Breast epithelium (tissue), 4 donors: ENCODE measurements at places on chromosomes 1 and 21. TPM values are rescaled to one million over a fixed set of nuclear protein-coding genes. Genes with fewer than 3 reads are reported as not detected.
A peak's percentile ranks its signal among the peaks of the same experiment; 100 is the strongest.

The AKR7A2 gene
- 65.9 TPM for total RNA-seq

The TRIM17 gene
- total RNA-seq = not detected

The AMY1A gene
- not detected for total RNA-seq

DNA sequence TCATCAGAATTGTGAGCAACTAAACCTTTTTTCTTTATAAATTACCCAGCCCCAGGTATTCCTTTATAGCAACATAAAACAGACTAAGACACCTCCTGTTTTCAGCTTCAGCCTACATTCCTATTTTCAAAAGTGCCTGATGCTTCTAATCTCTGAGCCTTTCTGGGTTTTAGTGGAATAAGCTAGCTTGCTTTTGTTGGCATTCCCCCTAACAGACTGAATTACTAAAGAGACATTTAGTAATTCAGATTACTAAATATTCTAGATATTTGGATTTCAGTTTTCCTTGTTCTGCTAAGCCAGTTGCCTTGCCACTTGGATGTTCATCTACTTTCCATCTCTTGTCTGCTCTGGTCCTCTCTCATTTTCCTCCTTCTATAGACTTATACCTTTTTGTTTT, 10.5 kb upstream of the GNG12 start:
- no peak overlapping the region for H3K27ac ChIP-seq
- no peaks in the 10 kb centered on the region for H3K36me3 ChIP-seq
- no peak overlapping the region for H3K4me3 ChIP-seq
- DNase-seq = no peak
- no peaks in the 10 kb centered on the region for H3K4me1 ChIP-seq

DNA sequence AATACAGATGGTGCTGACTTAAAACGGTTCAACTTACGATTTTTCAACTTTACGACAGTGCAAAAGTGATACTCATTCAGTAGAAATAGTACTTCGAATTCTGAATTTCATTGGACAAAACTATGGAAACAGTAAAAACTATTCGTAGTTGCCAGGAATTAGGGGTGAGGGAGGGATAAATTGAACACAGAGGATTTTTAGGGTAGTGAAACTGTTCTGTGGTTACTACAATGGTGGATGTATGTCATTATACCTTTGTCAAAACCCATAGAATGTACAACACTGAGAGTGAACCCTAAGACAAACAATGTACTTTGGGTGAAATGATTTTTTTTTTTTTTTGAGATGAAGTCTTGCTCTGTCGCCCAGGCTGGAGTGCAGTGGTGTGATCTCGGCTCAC, 7.5 kb downstream of the DDR2 start:
- no peaks in the 10 kb centered on the region for H3K36me3 ChIP-seq
- no peak for DNase-seq
- H3K4me3 ChIP-seq = no peak overlapping the region
- H3K4me1 ChIP-seq = no peaks in the 10 kb centered on the region
- H3K27ac ChIP-seq = no peak overlapping the region
- H3K27me3 ChIP-seq = no peaks in the 10 kb centered on the region

The GBP1 gene
- 8.0 TPM for total RNA-seq

The KCNJ10 gene
- 0.15 TPM for total RNA-seq

DNA sequence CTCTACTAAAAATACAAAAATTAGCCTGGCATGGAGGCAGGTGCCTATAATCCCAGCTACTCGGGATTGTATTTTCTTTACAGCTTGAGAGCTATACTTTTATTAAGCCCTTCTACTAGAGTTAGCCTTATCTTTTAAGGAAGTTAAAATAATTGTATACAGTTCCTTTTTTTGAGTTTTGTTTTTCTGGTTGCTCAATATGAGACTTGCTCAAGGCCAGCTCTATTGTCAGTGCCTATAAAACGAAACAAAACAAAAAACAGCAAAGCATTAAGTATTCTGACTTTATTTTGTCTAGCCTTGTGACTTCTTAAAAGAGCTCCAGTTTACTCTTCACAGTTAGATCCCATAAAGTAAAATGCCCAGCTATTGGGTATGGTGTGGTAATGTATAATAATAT, 17.2 kb downstream of the PKN2 start:
- H3K4me3 ChIP-seq = no peak overlapping the region
- no peaks in the 10 kb centered on the region for H3K4me1 ChIP-seq
- H3K36me3 ChIP-seq = no peaks in the 10 kb centered on the region
- no peaks in the 10 kb centered on the region for H3K27me3 ChIP-seq
- H3K27ac ChIP-seq = no peak overlapping the region

DNA sequence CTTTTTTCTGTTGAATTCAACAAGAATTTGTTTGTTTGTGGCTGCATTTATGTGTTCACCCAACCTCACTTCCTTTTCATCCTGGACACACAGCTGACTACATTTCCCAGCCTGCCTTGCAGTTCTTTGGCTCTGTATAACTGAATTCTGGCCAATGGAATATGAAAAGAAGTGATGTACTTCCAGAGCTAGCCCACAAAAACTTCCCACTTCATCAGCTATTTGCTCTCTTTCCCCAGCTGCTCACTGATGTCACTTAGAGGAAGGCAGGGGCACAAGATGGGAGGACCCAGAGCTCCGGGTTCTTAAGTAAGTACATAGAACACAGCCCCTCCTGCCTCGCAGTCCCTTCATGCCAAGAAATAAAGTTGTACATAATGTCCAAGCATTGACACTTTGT, 235.0 kb upstream of the FGGY start:
- DNase-seq = no peak
- peak overlapping the region; percentile 10 for H3K4me3 ChIP-seq
- H3K4me1 ChIP-seq = peaks cover 7% of the 10 kb centered on the region
- H3K27ac ChIP-seq = peak overlapping the region; percentile 77
- H3K27me3 ChIP-seq = no peaks in the 10 kb centered on the region

DNA sequence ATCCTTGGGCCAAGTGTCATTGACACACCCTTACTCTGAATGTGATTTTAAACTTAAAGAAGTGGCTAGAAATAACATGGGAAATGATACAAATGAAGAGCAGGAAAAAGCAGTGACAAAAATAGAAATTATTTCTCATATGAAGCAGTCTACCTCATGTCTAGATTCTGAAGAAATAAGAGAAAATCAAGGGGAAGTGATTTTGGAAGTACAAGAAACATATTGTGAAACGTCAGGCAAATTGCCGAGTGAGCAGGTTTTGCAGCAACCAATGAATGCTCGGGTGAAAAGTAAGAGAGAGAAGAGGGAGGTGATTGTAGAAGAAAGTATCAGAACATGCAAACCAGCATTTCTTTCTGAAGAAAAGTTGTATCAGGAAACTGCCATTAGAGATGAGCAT, 130.7 kb downstream of the MACF1 start:
- H3K27ac ChIP-seq = no peak overlapping the region
- H3K27me3 ChIP-seq = no peaks in the 10 kb centered on the region
- no peaks in the 10 kb centered on the region for H3K4me1 ChIP-seq
- no peak for DNase-seq
- H3K4me3 ChIP-seq = no peak overlapping the region
- H3K36me3 ChIP-seq = peaks cover 6% of the 10 kb centered on the region

The PRKAA2 gene
- total RNA-seq = 11.8 TPM

The ITLN1 gene
- total RNA-seq = 0.96 TPM

DNA sequence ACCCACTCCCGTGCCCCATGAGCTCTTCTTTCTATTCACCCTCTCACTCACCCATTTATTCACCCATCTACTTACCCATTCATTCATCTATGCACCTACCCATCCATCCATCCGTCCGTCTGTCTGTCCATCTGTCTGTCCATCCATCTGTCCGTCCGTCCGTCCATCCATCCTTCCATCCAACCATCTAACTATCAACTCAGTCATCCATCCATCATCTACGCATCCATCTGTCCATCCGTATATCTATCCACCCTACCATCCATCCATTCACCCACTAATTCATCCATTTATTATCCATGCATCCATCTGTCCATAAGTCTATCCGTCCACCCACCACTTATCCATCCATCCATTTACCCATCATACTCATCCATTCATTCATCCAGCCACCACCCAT, 10.8 kb upstream of the CSF3R start:
- H3K36me3 ChIP-seq = no peaks in the 10 kb centered on the region
- no peak for DNase-seq
- no peaks in the 10 kb centered on the region for H3K27me3 ChIP-seq
- no peak overlapping the region for H3K4me3 ChIP-seq
- no peaks in the 10 kb centered on the region for H3K4me1 ChIP-seq

The CDA gene
- 0.98 TPM for total RNA-seq

DNA sequence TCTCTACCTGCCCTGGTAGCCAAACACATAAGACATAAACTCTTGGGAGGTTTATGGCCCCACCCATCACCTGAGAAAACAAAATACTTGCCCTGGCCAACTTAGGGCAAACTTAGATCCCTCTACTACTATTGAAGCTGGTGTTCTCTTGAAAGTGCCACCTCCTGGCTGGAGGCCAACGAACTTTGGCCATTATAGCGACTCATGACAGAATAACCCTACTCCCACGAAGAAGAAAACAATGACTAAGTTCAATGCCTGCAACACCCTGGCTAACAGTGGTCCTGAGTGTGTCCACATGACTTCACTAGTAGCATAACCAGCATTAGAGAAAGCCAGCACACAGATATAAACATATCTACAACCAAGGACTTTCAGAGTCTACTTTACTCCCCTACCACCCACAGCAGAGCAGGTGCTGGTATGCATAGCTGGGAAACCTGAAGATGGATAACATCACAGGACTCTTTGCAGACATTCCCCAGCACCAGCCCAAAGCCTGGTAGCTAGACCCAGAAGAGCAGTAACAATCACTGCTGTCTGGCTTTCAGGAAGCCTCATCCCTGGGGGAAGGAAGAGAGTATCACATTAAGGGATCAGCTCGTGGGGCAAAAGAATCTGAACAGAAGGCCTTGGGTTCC, 81.0 kb downstream of the SLC30A10 start:
- no peak overlapping the region for H3K4me3 ChIP-seq
- no peak overlapping the region for H3K27ac ChIP-seq
- H3K4me1 ChIP-seq = no peaks in the 10 kb centered on the region
- no peaks in the 10 kb centered on the region for H3K27me3 ChIP-seq

DNA sequence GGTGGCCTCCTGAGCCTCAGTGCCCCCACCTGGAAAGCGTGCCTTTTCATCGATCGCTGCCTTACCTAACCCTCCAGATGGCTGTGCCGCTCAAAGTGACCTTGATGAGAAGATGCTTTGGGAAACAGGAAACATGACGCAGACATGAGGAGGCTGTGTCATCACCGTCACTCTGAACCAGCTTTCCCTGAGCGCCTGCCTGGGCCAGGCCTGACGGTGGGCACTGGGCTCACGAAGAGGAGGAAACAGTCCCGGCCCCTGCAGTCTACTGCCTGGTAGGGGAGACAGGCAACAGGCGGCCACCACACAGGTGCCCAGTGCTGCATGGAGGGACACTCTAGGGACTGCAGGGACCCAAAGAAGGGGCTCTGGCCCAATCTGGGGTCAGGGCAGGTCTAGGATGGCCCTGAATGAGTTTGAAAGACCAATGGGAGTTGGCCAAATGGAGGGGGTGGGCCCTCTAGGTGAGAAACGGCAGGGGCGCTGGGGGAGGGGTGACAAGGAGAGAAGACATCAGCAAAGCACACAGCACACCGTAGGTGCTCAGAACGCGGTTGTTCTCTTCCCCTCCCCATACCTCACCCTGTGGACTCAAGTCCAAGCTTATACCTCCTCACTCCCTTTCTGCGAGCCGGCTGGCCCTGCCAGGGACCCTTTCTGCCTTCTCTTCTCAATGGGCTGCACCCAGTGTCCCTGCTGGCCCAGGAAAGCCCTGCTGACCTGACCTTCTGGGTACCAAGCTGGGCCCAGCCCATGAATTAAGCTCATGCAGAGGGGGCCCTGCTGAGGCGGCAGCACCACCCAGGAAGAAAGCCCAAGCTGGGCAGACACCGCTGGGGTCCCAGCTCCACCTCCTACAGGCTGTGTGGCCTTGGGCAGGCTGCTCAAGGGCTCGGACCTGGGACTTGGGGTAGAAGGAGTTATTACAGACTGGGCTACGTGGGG, 44.9 kb downstream of the GLIS1 start:
- no peak overlapping the region for H3K27ac ChIP-seq
- H3K36me3 ChIP-seq = no peaks in the 10 kb centered on the region
- H3K4me1 ChIP-seq = no peaks in the 10 kb centered on the region
- no peak for DNase-seq
- H3K4me3 ChIP-seq = no peak overlapping the region
- H3K27me3 ChIP-seq = no peaks in the 10 kb centered on the region

GRCh38 chr1:33072707-33073106, 8.2 kb upstream of the AZIN2 start:
- H3K27me3 ChIP-seq = no peaks in the 10 kb centered on the region
- H3K4me3 ChIP-seq = no peak overlapping the region
- no peak overlapping the region for H3K27ac ChIP-seq
- DNase-seq = no peak

- H3K27me3 ChIP-seq = no peaks in the 10 kb centered on the region
- peak overlapping the region; percentile 36 for H3K27ac ChIP-seq
- no peak overlapping the region for H3K4me3 ChIP-seq
- no peaks in the 10 kb centered on the region for H3K4me1 ChIP-seq
- H3K36me3 ChIP-seq = no peaks in the 10 kb centered on the region
- no peak for DNase-seq
Observed at GRCh38 chr1:226945106-226945857, 5.2 kb downstream of the COQ8A start.

The ADORA3 gene
- 13.2 TPM for total RNA-seq

DNA sequence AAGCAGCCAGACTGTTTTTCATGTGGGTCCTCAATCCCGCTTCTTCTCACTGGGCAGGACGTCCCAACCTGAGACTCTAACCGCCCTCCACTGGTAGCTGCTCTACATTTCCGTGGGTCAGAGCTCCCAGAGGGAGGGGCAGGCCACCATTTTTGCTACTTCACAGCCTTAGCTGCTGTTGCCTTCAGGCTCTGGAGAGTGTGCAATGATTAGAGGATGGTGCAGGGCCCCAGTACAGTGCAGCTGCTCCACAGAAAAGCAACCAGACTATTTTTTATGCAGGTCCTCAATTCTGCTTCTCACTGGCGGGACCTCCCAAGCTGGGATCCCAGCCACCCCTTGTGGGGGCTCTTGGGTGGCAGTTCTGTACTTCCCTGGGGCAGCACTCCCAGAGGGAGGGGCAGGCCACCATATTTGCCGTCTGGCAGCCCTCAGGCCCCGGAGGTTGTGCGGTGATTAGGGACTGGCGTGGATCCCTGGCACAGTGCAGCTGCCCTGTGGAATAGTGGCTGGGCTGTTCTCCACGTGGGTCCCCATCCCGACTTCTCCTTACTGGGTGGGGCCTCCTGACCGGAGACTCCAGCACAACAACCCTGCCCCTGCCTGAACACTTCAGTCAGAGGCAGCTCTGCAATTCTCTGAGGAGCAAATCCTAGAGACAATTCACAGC, 647.6 kb upstream of the PKN2 start:
- no peak overlapping the region for H3K27ac ChIP-seq
- no peak for DNase-seq
- no peak overlapping the region for H3K4me3 ChIP-seq
- H3K4me1 ChIP-seq = no peaks in the 10 kb centered on the region
- no peaks in the 10 kb centered on the region for H3K27me3 ChIP-seq

- no peaks in the 10 kb centered on the region for H3K4me1 ChIP-seq
- H3K4me3 ChIP-seq = no peak overlapping the region
- H3K27me3 ChIP-seq = no peaks in the 10 kb centered on the region
- no peak overlapping the region for H3K27ac ChIP-seq
- DNase-seq = no peak
Observed at GRCh38 chr1:13628711-13629110, 45.1 kb downstream of the PDPN start.

GRCh38 chr1:180632326-180633056, 669 bp downstream of the XPR1 start:
- H3K27me3 ChIP-seq = no peaks in the 10 kb centered on the region
- H3K36me3 ChIP-seq = no peaks in the 10 kb centered on the region
- peak; percentile 57 for DNase-seq
- H3K4me3 ChIP-seq = peak overlapping the region; percentile 86

GRCh38 chr1:25217598-25218232, 14.6 kb downstream of the SYF2 start:
- no peaks in the 10 kb centered on the region for H3K4me1 ChIP-seq
- H3K4me3 ChIP-seq = no peak overlapping the region
- H3K27me3 ChIP-seq = no peaks in the 10 kb centered on the region
- no peak overlapping the region for H3K27ac ChIP-seq
- H3K36me3 ChIP-seq = no peaks in the 10 kb centered on the region
- no peak for DNase-seq
